Lung (tissue), 17 donors: ENCODE measurements at places on chromosomes 2 and 18. TPM values are rescaled to one million over a fixed set of nuclear protein-coding genes. Genes with fewer than 3 reads are reported as not detected.

DNA sequence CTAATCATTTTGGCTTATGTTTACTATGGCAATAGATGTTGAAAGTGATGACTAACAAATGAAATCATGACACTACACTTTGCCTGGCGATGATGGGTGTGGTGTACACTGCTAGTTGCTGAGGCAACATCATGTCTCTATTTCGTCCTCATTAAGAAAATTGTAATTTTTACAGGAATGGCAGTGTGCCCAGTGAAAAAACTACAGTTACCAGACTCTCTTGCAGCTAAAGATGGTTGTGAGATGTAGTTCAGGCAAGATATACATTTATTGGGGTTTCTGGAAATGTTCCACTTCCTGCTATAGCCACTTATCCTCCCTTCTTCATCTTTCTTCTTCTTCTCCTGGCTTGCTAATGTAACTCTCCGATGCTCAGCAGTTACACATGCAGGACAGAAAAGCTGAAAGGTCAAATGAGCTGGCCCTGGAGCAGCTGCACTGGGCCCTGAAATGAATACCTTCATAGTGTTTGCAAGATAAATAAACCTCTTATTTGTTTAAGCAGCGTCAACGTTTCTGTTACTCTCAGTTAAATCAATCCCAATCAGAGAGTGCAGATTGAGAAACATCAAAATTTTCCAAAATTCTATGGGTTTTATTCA is 46.0 kb downstream of the SOCS6 start:
- H3K27me3 ChIP-seq, result no peaks in the 10 kb centered on the region
- no peak overlapping the region for H3K4me3 ChIP-seq

DNA sequence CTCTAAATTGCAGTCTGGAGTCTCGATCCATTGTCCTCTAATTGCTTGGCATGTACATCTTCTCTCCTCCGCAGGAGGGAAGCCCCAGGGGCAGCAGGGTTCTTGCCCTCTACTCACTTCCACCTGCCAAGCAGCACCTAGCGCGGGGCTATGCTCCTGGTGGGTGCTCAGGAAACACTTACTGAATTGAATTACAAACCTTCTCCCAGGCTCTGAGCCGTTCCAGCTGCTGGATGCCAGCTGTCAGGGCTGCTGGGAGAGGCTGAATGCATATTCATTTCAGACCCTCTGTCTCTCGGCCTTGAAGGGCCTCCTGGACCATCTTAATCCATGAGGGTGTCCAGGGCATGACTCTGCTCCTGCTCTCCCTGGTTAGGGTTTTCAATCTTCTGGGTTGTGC is 94.0 kb downstream of the CELF4 start:
- peak; percentile 65 for DNase-seq
- no peaks in the 10 kb centered on the region for H3K36me3 ChIP-seq
- H3K4me1 ChIP-seq, result peaks cover 23% of the 10 kb centered on the region
- no peak overlapping the region for H3K4me3 ChIP-seq

DNA sequence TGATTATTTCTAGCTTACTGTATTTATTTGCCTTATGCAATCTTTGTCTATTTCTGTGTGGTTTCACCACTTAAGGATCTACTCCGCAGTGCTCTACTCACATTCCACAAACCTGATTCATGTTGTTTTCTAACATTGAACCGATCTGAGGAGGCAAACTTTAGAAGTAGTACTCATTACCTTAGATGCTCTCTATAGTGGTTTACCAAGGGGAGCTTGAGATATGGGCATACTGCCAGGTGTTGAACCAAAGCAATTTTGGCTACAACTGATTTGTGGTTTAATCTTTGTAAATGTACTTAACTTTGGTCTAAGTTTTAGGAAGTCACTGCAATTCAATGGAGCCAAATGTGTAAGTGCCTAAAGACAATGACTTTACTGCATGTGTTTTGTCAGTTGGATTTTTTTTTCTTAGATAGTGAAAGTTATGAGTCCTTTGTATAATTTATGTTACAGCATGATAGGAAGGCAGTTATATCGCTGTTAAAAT is 50.1 kb downstream of the MAP2 start:
- no peak overlapping the region for H3K27ac ChIP-seq
- peak; percentile 8 for DNase-seq
- no peak overlapping the region for H3K4me3 ChIP-seq

- no peak overlapping the region for H3K4me3 ChIP-seq
- no peaks in the 10 kb centered on the region for H3K4me1 ChIP-seq
- H3K27ac ChIP-seq, result no peak overlapping the region
- no peak for DNase-seq
- H3K36me3 ChIP-seq, result no peaks in the 10 kb centered on the region
- no peaks in the 10 kb centered on the region for H3K27me3 ChIP-seq
These were observed 3.5 kb upstream of the UGT1A1 start for GRCh38 chr2:233756429-233757081.

- no peak overlapping the region for H3K27ac ChIP-seq
- no peak for DNase-seq
- no peaks in the 10 kb centered on the region for H3K4me1 ChIP-seq
These were observed 11.9 kb upstream of the SLC14A1 start for GRCh38 chr18:45712061-45712460.

DNA sequence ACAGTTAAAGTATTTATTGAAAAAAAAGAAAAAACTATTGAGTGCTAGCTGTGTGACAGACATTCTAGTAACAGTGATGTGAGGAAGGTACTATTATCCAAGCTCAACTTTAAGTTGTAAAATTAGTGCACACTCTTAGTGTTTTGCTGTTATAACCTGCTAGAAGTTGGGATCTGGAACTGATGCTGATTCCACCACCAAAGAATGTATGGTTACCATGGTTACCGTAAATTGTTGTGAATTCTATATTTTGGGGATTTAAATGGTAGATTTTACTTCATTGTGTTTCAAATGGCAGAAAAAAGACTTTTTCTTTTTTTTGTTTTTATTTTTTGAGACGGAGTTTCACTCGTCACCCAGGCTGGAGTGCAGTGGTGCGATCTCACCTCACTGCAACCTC is 5.3 kb downstream of the AGFG1 start:
- DNase-seq, result no peak
- no peak overlapping the region for H3K27ac ChIP-seq
- H3K4me1 ChIP-seq, result peaks cover 6% of the 10 kb centered on the region
- no peaks in the 10 kb centered on the region for H3K36me3 ChIP-seq
- H3K27me3 ChIP-seq, result no peaks in the 10 kb centered on the region

GRCh38 chr18:70295192-70296188 is 6.6 kb downstream of the SOCS6 start:
- no peaks in the 10 kb centered on the region for H3K36me3 ChIP-seq
- no peak for DNase-seq
- no peak overlapping the region for H3K4me3 ChIP-seq
- no peak overlapping the region for H3K27ac ChIP-seq
- no peaks in the 10 kb centered on the region for H3K27me3 ChIP-seq

GRCh38 chr2:68907920-68908253 is 36.7 kb upstream of the BMP10 start:
- H3K27me3 ChIP-seq, result no peaks in the 10 kb centered on the region
- no peaks in the 10 kb centered on the region for H3K36me3 ChIP-seq
- no peak overlapping the region for H3K4me3 ChIP-seq
- H3K27ac ChIP-seq, result no peak overlapping the region
- no peaks in the 10 kb centered on the region for H3K4me1 ChIP-seq

- no peak overlapping the region for H3K4me3 ChIP-seq
- H3K4me1 ChIP-seq, result peaks cover 23% of the 10 kb centered on the region
- DNase-seq, result no peak
- no peaks in the 10 kb centered on the region for H3K27me3 ChIP-seq
- peaks cover 7% of the 10 kb centered on the region for H3K36me3 ChIP-seq
These were observed 49.9 kb downstream of the IMPA2 start for GRCh38 chr18:12031181-12031580.

The EFR3B gene
- 6.1 TPM for total RNA-seq

DNA sequence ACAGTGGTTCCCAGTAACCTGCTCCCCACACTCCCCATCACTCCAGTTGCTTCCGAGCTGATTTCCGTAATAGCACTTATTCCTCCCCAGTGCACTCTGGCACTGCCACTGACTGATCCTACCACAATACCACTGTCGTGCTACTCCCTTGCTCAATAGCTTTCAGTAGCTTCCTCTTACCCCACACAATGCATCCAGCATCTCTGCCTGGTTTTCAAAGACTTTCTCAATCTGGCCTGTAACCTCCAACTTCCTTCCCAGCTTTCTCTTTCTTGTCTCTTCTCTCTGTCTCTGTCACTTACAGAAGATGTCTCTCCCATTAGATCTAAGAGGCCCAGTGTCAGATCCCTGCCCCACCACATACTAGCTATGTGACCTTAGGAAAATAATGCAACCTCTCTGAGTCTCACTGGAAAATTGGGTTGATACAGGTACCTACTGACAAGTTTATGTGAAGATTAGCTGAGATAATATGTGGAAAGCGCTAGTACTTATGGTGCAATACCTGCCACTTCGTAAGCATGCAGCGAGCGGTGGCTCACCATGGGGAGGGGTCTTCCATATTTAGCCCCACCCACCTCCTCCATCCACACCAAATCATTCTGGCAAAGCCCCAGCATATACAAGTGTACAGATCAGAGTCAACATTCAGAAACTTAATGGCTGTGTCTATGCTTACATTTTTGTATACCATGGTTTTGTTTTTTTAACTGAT is 36.7 kb downstream of the SFXN5 start:
- no peak overlapping the region for H3K4me3 ChIP-seq
- no peaks in the 10 kb centered on the region for H3K4me1 ChIP-seq
- no peaks in the 10 kb centered on the region for H3K36me3 ChIP-seq
- no peaks in the 10 kb centered on the region for H3K27me3 ChIP-seq
- no peak for DNase-seq

GRCh38 chr18:54032412-54032811 is 192.1 kb downstream of the MBD2 start:
- H3K27me3 ChIP-seq, result no peaks in the 10 kb centered on the region
- no peak overlapping the region for H3K4me3 ChIP-seq
- no peak for DNase-seq
- H3K27ac ChIP-seq, result no peak overlapping the region
- H3K4me1 ChIP-seq, result no peaks in the 10 kb centered on the region
- H3K36me3 ChIP-seq, result no peaks in the 10 kb centered on the region

DNA sequence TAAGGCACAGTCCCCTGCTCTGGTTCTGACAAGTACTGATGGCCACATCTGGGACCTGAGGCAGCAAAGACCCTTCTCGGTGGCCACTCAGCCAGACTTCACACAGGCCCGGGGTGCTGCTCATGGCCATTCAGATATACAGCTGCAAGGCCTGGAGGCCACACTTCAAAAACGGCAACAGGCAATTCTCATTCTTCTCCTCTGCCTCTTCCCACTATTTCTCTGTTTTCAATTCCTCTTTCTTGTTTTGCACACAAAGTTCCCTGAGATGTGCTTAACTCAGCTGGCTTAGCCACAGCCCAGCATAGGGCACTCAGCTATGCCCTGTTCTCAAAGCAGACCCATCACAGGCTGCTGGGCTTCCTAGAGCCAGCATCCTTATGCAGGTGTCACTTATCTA is 29.9 kb downstream of the PTPN18 start:
- DNase-seq, result no peak
- no peaks in the 10 kb centered on the region for H3K27me3 ChIP-seq
- H3K36me3 ChIP-seq, result no peaks in the 10 kb centered on the region
- H3K4me3 ChIP-seq, result no peak overlapping the region

The ATIC gene
- total RNA-seq, result 44.3 TPM

DNA sequence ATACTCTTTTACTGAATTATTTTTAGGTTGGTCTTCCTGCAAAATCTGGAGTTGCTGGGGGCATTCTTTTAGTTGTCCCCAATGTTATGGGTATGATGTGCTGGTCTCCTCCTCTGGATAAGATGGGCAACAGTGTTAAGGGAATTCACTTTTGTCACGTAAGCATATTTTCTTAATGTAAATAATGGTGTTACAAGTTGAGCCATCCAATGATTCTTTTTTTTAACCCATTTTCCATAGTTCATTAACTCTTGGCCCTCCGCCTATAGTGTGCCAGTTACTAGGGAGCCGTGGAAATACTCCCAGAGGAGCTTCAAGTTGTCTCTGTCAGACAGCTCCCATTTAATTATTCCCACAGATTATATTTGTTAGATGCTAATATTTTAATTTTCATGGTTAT is 49.8 kb downstream of the GLS start:
- no peak overlapping the region for H3K4me3 ChIP-seq
- DNase-seq, result no peak
- peaks cover 8% of the 10 kb centered on the region for H3K36me3 ChIP-seq
- no peak overlapping the region for H3K27ac ChIP-seq

DNA sequence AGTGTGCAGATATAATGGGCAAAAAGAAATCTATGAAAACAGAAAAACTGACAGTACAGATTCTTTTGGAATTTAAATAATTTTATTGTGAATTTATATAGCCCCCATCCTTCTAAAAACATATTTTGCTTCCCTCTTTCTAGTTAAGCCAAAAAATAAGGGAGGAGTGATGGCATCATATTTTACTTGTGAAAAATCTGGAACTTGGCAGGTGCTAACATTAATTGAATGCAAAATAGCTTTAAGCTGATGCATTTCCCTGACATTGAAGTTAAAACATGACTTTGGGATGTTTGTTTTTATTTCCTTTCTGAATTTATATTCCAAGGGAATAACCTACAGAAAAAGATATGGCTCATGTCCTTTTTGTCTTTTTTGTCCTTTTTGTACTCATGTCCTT is 82.6 kb upstream of the RBM44 start:
- peak overlapping the region; percentile 43 for H3K27ac ChIP-seq
- H3K4me3 ChIP-seq, result no peak overlapping the region
- no peak for DNase-seq
- peaks cover 15% of the 10 kb centered on the region for H3K4me1 ChIP-seq
